Spleen (tissue), 13 donors: ENCODE measurements at places on chromosomes 2 and 18.

- DNase-seq: peak; percentile 78
Observed at GRCh38 chr2:208072250-208072892, 47.0 kb upstream of the PLEKHM3 start.

- DNase-seq: no peak
Observed at GRCh38 chr2:154706660-154707059, 8.2 kb downstream of the KCNJ3 start.

DNA sequence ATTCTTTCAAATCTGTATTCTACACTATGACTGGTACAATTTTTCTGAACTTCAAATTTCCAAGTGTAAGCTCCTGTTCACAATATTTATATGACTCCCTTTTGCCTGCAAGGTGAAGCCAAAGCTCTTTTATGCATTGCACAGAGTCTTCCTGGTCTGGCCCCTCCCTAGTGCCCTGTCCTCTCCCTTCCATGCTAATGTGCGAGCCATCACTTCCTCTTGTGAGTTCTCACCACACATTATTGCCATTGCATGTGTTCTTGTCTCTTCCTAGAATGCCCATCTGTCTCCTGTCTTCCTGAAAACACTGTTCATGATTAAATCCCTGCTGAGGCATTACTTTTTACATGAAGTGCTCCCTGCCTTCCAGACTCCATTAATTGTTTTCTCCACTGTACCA is 169.9 kb downstream of the MC4R start:
- DNase-seq: no peak

DNA sequence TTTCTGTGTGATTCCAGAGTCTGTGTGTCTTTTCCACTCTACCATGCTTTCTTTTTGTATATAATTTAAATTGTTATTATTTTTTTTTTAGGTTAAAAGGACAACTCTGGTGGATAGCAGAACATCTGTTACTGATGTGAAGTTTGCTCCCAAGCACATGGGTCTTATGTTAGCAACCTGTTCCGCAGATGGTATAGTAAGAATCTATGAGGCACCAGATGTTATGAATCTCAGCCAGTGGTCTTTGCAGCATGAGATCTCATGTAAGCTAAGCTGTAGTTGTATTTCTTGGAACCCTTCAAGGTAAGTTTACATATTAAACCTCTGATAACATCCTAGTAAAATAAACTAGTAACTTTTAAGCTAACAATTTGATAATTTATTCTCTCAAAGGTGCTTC is 15.3 kb downstream of the SEH1L start:
- no peak for DNase-seq

DNA sequence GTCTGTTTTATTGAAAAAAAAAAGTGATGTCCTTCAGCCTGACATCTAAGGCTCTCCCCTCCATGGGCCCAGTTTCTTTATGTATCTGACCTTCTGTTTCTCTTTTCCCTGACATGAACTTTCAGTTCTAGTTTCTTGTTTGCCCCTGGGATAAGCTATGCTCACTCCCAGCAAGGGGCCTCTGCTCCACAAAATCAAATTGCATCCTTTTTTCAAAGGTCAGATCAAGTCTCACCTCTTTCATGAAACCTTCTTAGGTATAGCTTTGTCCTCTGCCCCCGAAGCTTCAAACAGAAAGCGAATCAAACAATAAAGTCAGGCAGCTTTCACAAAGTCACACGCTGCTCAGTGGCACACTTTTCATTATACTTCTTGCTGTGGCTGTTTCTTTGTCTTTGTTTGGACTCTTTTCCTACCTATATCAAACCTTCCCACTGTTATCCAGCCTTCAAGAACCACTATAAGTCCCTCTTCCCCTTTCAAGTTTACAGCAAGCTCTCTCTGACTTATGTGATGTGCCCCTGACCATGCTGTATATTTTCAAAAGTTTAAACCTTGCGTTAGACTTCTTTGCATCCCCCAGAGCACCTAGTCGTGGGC is 23.3 kb downstream of the MAP3K19 start:
- no peak for DNase-seq

DNA sequence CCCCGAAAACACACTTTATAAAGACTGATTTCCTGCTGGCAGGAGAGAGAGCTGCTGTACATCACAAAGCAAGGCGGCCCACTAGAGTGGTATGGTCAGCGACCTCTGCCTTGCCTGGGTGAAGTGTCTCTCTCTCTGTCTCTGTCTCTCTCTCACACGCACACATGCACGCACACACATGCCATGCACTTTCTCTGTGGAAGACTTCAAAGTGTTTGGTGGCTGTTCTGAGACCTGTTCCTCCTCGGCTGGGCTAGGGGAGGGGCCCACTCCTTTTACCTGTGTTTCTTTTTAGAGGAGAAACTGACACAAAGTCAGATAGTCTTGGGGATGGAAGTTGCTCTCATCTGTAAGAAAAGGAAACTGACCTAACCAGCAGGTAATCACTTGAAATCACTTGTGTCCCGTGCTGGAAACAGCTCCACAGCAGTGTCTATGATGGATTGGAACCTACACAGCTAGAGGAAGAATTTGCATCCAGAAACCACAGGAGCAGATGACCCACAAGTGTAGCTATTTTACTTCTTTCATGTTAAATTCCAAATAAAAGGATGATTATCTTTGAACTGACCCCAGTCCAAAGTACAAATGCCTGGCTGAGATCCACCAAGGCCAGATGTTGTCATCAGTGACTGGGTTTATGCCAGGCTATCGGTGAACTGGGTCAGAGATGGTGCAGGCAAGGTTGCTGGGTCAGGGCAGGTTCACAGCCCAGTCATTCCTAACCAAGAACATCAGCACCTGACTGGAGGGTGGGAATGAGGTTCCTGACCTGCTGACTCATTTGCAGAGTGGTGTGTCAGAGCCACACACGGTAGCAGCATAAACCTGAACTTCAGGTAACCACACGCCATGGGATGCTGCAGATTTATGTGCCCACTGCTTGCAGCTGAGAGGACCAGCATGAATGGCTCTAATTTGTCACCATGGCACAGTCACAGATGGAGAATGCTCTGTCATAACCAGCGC is 63.0 kb downstream of the NPAS2 start:
- no peak for DNase-seq

DNA sequence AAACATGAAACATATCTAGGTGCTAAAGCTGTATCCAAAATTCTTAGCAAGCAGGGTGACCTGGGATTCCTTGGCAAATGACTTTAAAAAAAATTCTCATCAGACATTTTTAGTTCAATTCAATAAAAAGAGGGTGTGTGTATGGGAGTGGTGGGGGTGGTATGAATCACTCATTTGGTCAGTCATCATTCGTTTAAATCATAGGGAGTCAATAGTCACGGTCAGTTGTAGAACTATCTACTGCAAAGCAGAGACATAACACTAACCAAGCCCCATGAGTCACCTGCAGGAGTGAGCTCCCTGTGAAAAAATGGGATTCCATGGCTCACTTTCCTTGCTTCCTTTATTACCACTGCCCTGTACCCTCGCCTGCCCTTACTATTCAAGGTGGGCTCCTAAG is 380.6 kb upstream of the TCF4 start:
- DNase-seq: no peak

DNA sequence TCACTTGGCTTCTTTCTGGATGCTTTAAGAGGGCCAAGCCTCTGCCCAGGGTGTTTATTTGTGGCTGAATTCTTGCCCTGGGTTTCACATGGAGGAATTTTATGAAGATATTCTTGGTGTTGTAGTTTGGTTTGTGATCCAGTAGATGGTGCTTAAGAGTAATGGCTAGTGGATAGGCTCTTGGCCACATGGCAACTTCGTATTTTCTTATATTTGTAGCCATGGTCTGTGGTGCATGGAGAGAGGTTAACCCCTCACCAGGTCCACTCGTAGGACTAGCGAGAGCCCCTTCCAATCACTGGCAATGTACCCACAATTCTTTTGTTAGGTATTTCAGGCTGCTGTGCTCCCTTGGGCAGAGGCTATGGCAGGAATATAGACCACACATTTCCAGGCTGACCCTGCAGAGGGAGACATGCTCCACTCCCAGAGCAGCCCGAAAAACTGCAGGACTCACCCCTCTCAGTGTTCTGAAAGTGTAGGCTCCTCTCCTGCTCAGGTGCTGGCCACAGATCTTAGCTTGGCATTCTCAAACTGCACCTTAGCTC is 582.1 kb upstream of the SETBP1 start:
- DNase-seq: no peak

DNA sequence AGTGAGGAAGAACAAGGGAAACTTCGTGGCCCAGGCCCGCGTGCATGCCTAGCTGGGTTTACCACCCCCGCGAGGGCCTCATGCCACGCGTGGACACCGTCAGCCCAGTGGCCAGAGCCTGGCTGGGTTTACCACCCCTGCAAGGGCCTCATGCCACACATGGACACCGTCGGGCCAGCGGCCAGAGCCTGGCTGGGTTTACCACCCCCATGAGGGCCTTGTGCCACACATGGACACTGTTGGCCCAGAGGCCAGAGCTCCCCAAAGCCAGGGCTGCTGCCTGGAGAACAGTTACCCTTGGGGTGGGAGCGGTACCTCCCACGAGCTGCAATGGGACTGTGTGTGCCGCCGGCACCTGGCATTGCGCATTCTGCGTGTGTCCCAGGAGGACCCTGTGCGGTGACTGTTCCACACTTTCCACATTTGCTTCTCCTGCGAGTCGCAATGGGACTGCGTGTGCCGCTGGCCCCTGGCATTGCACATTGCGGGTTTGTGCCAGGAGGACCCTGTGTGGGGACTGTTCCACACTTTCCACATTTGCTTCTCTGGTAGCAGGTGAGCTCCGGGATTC is 105.6 kb upstream of the CTDP1 start:
- peak; percentile 60 for DNase-seq

GRCh38 chr2:47662552-47662951 is 120.4 kb upstream of the MSH6 start:
- DNase-seq: no peak

DNA sequence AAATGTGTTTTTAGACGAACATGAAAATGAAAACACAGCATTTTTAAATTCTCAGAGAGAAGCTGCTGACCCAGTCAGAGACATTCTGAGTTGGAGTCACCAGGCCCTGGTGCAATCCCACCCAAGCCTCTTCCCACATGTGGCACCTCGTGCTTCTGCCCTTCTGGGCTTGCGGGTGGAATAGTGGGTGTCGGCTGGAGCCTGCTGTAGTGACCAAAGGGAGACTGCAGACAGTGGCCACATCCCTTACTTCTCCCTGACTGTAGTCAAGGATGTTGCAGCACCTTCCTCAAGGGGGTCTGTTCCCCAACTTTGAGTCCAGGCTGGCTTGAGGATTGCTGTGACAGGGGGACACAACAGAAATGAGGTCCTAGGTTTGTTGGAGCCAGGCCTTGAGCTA is 104.4 kb upstream of the GLI2 start:
- DNase-seq: peak; percentile 66

DNA sequence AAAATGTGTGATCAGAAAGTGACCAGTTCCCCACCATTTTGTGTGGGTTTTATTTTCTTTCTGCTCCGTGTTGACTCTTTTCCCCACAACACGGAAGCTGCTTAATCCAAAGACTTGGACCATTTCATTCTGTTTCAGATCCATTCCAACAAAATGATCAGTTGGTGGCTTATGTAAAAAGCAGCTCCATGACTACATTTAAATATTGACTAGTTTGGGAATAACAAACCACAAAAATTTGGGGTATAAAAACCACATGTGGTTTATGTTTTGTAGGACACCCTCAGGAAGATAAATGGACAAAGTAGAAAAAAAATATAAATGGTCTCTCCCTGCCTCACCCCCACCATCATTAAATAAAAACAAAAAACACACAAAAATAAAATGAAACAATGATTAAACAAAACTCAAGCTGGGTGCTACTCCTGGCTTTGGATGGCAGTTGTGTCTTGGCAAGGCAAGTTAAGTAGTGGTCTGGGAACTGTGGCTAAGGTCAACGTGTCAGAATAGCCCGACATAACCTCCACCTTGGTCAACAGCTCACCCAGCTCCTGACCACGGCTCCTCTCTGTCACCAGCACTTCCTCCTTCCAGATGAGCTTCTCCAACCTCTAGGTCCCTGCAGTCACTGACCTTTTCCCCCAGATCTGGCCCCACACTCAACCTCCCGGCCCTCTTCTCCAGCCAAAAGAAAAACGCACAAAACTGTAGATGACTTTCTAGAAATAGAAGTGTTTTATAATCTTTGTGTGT is 12.8 kb upstream of the WIPF1 start:
- peak; percentile 77 for DNase-seq

- DNase-seq: no peak
Observed at GRCh38 chr18:43627848-43628530, 350.7 kb upstream of the SYT4 start.

GRCh38 chr18:4394700-4395099 is 60.4 kb downstream of the DLGAP1 start:
- DNase-seq: no peak

- DNase-seq: no peak
Observed at GRCh38 chr2:70717431-70718038, 50.5 kb downstream of the ADD2 start.

GRCh38 chr2:221270806-221271205 is 301.3 kb downstream of the EPHA4 start:
- no peak for DNase-seq

DNA sequence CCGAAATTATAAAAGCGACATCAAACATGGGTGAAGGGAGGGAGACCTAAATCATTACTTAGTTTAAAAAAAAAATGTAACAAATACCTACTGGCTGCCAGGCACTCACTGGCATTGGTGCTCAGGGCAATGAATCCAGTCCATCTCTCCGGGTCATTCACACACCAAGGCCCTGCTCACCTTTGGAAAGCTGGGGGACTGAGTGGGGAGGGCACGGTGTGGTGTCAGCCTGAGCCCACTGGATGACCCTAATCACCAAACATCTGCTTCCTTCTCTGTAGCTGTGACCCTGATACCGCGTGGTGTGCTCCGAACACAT is 336 bp upstream of the DDX1 start:
- no peak for DNase-seq

- DNase-seq: no peak
Observed at GRCh38 chr2:195695002-195695631, 38.1 kb downstream of the SLC39A10 start.

- no peak for DNase-seq
Observed at GRCh38 chr2:67548317-67549201, 151.4 kb downstream of the ETAA1 start.

DNA sequence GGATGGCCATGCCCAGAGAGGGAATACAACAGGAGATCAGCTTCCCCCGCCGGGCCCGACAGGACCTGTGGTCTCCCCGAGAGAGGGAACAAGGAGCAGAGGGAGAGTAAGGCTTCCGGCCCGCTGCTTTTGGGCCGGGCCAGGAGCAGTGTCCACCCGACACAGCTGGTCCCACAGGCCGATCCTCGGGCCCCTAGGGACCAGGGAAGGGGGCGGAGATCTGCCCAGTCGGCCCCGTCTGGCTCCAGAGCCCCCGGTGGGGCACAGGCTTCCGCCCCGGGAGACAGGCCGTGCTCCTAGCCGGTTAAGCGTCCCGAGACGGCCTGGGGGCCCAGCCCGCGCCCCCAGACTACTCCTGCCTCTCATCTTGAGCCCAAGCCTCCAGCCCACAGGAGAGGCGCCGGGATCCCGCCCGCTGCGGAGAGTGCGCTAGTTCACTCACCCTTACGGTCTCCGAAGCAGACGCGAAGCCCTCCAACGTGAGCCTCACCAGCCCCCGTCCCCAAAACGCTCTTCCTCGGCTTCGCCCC is at the start of gene MCFD2:
Gene MCFD2, minus strand, starts transcription at position 526 of the 530 bp plus-strand sequence. CDS start 6,635 bp downstream, outside the sequence.
- DNase-seq: peak; percentile 92
